ENCODE measurements at places on chromosomes 4 and X.

DNA sequence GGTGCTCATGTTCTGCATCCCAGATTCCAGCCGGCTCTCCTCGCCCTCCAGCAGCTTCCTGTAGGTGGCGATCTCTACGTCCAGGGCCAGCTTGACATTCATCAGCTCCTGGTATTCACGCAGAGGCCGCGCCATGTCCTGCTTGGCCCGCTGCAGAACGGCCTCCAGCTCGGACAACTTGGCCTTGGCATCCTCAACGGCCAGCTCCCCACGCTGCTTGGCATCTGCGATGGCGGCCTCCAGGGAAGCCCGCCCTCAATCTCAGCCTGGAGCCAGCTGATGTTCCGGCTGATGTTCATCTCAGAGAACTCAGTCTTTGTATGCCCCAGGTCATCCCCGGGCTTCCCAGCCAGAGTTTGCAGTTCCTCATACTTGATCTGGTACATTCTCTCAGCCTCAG lies 431.8 kb upstream of the DIPK2B start:
- no peak for DNase-seq

DNA sequence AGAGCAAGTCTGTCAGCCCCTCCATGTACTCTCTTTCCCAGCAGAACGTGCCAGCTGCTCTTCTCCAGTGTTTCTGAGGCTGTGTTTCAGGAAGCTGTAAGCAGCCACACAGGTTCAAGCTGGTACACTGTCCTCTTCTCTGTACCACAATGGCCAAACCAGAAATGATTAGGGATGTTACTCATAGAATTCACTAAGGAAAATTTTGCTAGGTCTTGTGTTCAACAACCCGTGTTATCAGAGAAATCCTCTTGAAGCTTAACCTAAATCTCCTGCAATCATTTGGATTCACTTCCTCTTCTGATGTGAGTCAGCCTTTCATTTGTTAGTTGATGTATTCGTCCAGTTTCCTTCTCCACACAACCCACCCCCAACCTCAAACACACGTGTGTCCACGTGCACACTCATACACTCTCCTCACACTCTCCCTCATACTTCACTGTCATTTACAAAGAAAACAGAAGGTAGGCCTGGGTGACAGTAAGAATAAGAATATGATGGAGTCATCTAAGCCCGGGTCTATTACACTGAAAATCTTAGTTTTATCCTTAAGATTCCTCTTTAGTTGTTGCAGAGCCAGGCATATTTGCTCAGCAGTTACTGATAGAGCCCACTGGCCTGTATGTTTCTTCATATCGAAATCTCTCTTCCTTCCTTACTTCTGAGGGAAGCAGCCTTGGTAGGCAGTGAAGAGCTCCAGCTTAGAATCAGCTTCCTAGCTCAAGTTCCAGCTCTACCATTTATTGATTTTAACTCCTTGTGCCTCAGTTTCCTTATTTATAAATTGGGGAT lies 63.4 kb downstream of the DCUN1D4 start:
- no peak for DNase-seq

GRCh38 chrX:107708762-107709161 lies 66.8 kb downstream of the TSC22D3 start:
- DNase-seq: no peak

- DNase-seq: no peak
Measured at GRCh38 chrX:24005028-24005427, 22.0 kb downstream of the KLHL15 start.

GRCh38 chrX:46204721-46205422 lies 340.3 kb downstream of the ZNF674 start:
- DNase-seq: no peak

- DNase-seq: no peak
Measured at GRCh38 chrX:76155786-76156185, 17.1 kb upstream of the PBDC1 start.

- DNase-seq: no peak
Measured at GRCh38 chr4:152451496-152451895, 84.4 kb downstream of the FBXW7 start.

- no peak for DNase-seq
Measured at GRCh38 chr4:84631573-84631972, 48.6 kb downstream of the CDS1 start.

- DNase-seq: no peak
Measured at GRCh38 chr4:128241425-128241913, 46.1 kb downstream of the PGRMC2 start.

DNA sequence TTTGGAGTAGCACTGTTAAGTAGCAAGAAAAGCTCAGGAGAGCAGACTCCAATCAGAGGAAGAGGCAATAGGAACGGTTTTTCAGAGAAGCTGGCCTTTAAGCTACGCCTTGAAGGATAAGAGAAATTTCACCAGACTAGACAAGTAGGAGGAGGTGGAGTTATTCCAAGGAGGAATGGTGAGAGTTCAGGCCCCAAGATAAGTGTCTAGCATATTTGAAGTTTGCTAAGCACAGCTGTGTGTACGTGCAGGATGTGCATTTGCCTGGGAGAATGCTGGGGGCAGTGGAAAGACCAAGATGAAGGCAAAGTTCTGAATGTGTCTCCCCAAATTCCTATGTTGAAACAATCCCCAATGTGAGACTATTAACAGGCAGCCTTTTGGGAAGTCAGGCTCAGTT lies 91.6 kb downstream of the SOWAHB start:
- no peak for DNase-seq

DNA sequence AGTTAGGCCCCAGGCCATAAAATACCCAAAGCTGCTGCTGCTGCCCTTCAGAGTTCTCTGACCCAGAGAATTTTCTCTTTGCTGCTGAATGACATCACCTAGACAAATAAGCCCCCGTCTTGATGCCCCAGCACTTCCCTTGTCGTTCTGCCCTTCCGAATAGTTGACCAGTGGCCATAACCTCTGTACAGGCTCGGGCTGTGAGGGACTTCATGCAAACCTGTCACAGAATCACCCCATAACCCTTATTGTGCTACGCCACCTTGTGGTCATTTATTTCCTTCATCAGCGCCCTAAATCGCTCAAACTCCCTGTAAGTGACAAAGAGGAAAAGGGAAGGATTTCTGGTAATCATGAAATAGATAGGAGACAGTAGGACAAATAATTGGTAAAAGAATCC lies 18.8 kb downstream of the SPACA5 start:
- peak; percentile 29 for DNase-seq

DNA sequence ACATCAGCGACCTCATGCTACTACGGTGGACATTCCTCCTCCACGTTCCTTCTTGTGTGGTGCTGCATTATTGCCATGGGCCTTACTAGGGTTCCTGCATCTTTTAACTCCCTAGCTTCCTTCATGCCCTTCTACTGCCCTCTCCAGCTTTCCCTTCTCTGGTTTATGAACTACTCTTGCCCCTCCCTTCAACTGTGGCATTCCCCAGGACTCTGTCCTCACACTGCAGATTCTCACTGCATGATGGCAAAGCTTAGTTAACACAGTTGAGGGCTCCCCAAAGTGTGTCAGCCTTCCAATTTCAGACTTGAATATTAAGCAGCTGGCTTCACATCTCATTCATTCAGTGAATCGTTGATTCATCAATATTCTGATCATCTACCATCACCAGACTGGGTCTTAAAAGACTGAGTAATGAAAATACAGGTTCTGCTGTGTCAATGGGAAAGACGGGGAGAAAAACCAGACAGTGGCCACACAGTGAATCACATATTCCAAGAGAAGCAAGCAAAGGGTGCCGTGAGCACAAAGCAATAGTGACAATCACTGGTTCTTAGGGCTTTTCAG lies 53.0 kb downstream of the ZFX start:
- DNase-seq: no peak

DNA sequence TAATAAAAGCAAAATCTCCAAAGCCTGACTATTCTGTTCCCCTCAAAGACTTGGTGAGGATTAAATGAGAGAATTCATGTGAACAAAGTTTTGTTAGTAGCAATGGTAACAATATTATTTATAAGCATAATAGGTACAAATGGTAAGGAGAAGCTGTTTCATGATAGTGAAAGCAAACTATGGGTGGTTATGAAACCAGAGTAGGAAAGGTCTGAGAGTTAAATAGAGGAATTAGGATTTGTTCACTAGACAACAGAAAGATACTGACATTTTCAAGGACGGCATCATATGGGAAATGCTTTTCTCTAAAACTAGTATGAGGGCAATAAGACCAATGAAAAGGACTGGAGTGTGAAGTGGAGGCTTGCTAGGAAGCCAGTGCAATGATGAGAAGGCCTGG lies 128.6 kb upstream of the FTHL17 start:
- DNase-seq: no peak

- DNase-seq: no peak
Measured at GRCh38 chr4:24453951-24454350, 130.4 kb downstream of the DHX15 start.

GRCh38 chr4:150316332-150317205 lies 238.3 kb downstream of the DCLK2 start:
- no peak for DNase-seq

DNA sequence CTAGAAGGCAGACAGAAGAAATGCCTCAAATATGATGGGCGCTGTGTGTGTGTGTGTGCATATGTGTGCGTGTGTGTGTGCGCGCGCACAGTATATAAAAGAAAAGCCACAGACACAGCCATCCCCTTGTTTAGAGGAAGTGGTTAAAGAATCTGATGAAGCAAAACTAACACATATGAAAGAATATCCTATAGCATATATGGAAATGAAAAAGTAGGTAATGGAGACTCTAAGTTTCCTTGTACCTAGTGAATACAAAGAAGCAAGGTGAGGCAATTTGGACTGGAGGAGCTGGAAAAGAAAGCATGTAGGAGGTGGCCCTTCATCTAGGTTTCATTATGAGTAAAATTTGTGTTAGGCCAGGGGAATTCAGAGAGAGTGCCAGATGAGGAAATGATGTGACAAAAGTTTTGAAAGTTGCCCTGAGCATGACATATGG lies 58.6 kb upstream of the MCF2 start:
- DNase-seq: no peak

DNA sequence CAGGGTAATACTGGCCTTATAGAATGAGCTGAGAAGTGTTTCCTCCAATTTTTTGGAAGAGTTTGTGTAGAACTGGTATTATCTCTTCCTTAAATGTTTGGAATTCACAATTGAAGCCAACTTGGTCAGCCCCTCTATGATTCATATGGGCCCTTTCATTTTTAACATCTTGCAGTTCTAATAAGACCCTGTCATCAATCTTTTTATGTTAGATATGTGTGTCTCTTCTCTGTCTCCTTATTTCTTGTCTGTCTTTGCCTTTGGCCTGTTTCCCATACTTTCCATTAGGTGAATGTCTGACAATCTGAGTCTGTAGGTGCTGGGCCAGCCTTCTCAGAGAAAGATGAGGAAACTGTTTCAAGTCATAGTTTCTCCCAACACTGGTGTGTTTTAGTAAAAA lies 88.7 kb downstream of the SLC16A2 start:
- no peak for DNase-seq

GRCh38 chr4:148787831-148788477 lies 345.7 kb upstream of the NR3C2 start:
- DNase-seq: no peak

- no peak for DNase-seq
Measured at GRCh38 chr4:126986828-126987227, 645.9 kb upstream of the INTU start.

- DNase-seq: no peak
Measured at GRCh38 chr4:164134388-164134787, 619.5 kb upstream of the SMIM31 start.

- no peak for DNase-seq
Measured at GRCh38 chr4:174805746-174806145, 23.3 kb downstream of the GLRA3 start.

DNA sequence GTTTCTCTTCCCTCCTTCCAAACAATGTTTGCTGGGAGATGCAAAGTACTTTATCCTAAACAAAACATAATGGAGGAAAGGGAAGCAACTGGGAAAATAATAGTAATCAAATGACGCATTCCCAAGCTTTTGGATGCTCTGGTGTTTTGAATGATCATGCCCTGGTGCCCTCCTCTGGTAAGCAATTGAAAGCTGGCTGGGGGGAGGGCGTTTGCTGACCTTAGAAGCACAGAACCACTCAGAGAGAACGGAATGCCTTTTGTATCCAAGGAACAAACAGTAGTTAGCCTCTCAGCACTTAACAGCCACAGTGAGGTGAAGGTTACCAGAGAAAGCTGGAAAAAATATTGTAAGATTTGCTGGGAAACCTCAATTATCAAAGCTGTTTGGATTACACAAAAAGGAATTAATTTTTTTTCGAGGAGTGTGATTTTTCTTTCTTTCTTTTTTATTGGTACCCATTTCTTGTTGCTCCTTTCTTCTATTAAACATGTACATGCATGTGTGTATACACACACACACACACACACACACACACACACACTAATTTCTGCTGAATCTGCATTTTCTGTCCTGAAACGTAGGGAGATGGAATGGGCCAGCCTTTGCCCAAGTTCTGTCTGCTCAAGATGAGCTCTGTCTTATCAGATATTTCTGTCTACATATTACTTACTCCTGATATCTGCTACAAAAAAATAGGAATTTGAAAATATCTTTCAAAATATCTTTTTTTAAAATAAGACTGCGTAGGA lies 155.8 kb upstream of the IGFBP7 start:
- peak; percentile 8 for DNase-seq

- DNase-seq: peak; percentile 72
Measured at GRCh38 chr4:153791746-153792617, 3.1 kb upstream of the SFRP2 start.

DNA sequence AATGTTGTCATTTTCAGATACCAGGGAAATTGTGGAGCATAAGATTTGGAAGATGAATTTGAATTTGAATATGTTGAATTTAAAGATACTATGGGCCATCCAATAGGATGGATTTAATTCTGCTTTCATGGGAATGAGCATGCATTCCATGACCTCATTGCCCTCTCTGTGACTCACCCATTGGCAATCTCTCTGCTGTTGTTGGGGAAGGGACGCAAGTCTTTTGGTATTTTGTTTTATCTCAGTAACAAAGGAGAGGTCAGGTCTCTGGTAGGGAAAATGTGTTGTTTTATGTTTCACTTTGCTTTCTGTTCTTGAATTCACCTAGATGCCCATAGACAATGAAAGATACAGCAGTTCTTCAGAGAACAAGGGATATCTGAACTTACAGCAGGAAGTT lies 42.1 kb upstream of the MAGEA4 start:
- no peak for DNase-seq

DNA sequence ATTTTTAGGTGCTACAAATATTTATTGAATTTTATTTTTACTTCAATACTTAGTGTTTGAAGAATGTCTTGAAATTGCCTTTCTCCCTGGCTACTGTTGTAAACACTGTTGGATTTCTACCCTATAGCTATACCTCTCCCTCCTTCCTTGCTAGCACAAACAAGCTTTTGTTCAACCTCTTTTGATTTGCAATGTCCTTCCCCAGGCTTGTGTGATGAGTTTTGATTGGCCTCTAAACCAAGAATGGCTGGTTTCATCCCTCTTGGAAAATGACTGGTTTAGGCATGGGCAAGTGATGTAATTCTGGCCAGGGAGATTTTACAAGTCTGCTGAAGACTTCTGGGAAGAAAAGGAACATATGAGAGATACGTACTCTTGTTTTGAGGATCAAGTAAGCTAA lies 25.3 kb upstream of the SLITRK2 start:
- DNase-seq: no peak

All from dorsolateral prefrontal cortex (tissue), 122 donors.